Uterus (tissue), 4 donors: ENCODE measurements at places on chromosomes 5 and 9. TPM values are rescaled to one million over a fixed set of nuclear protein-coding genes. Genes with fewer than 3 reads are reported as not detected.
A peak's percentile ranks its signal among the peaks of the same experiment; 100 is the strongest.

Gene PANK3
- 40.6 TPM for total RNA-seq

- DNase-seq = no peak
- no peak overlapping the region for H3K27ac ChIP-seq
- no peaks in the 10 kb centered on the region for H3K36me3 ChIP-seq
- no peak overlapping the region for H3K4me3 ChIP-seq
- no peaks in the 10 kb centered on the region for H3K27me3 ChIP-seq
- no peaks in the 10 kb centered on the region for H3K4me1 ChIP-seq
These were observed 349.9 kb downstream of the EFNA5 start for GRCh38 chr5:107320846-107321245.

DNA sequence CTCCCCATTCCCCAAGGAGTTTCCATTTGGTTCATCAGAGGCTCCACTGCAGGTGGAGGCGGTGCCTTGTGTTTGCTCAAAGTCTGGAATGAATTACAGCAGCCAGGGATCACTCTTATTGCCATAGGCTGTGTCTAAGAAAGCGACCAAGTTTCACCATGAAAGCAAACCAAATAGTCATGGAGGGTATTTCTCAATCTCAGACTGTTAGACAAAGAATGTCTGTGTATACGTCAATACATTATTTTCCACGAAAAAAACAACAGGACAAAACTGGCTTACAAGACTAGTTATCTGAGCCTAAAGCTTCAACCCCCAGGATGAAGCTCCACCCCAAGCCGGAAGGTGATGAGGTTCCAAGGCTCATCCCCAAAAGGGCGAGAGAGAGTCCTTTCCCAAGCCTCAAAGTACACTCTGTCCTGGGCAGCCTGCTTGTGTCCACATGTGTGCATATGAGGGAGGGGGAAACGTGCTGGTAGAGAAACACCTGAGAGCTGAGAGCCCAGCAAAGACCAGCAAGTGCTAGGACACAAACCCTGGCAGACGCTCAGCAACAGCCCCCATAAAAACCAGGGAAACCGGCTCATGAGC is 4.3 kb downstream of the B4GALT1 start:
- H3K36me3 ChIP-seq = no peaks in the 10 kb centered on the region
- peaks cover 30% of the 10 kb centered on the region for H3K4me1 ChIP-seq
- no peaks in the 10 kb centered on the region for H3K27me3 ChIP-seq
- H3K27ac ChIP-seq = peak overlapping the region; percentile 96

GRCh38 chr9:90991953-90992352 is 190.3 kb downstream of the SYK start:
- no peak overlapping the region for H3K4me3 ChIP-seq
- no peak overlapping the region for H3K27ac ChIP-seq
- H3K27me3 ChIP-seq = no peaks in the 10 kb centered on the region
- H3K4me1 ChIP-seq = no peaks in the 10 kb centered on the region
- H3K36me3 ChIP-seq = no peaks in the 10 kb centered on the region
